ENCODE measurements at places on chromosomes 1 and 21.

- no peak overlapping the region for H3K4me3 ChIP-seq
- DNase-seq, result no peak
- no peak overlapping the region for H3K27ac ChIP-seq
- H3K4me1 ChIP-seq, result no peaks in the 10 kb centered on the region
Measured at GRCh38 chr21:15121655-15122120, 56.9 kb upstream of the NRIP1 start.

- peaks cover 9% of the 10 kb centered on the region for H3K36me3 ChIP-seq
- no peak overlapping the region for H3K4me3 ChIP-seq
- peaks cover 5% of the 10 kb centered on the region for H3K4me1 ChIP-seq
- H3K27ac ChIP-seq, result no peak overlapping the region
- DNase-seq, result no peak
Measured at GRCh38 chr1:19096036-19096833, 113.8 kb downstream of the UBR4 start.

- H3K4me1 ChIP-seq, result peaks cover 11% of the 10 kb centered on the region
- peaks cover 47% of the 10 kb centered on the region for H3K27me3 ChIP-seq
- DNase-seq, result no peak
- H3K36me3 ChIP-seq, result peaks cover 2% of the 10 kb centered on the region
- no peak overlapping the region for H3K27ac ChIP-seq
Measured at GRCh38 chr1:204990059-204990664, 52.9 kb upstream of the CNTN2 start.

GRCh38 chr1:70358921-70359564, 4.5 kb upstream of the ANKRD13C start:
- peaks cover 21% of the 10 kb centered on the region for H3K4me1 ChIP-seq
- no peak overlapping the region for H3K4me3 ChIP-seq
- DNase-seq, result no peak
- H3K36me3 ChIP-seq, result peaks cover 3% of the 10 kb centered on the region
- no peaks in the 10 kb centered on the region for H3K27me3 ChIP-seq

GRCh38 chr1:182676274-182676673, 8.1 kb downstream of the RGS8 start:
- H3K36me3 ChIP-seq, result peaks cover 8% of the 10 kb centered on the region
- no peak for DNase-seq
- peaks cover 13% of the 10 kb centered on the region for H3K4me1 ChIP-seq
- H3K4me3 ChIP-seq, result no peak overlapping the region
- peaks cover 31% of the 10 kb centered on the region for H3K27me3 ChIP-seq
- no peak overlapping the region for H3K27ac ChIP-seq

GRCh38 chr1:32239337-32239736, 7.7 kb upstream of the FAM167B start:
- H3K4me1 ChIP-seq, result peaks cover 16% of the 10 kb centered on the region
- H3K27ac ChIP-seq, result no peak overlapping the region
- peak overlapping the region; percentile 91 for H3K4me3 ChIP-seq
- H3K36me3 ChIP-seq, result no peaks in the 10 kb centered on the region

GRCh38 chr1:181557313-181557712, 74.0 kb downstream of the CACNA1E start:
- peaks cover 14% of the 10 kb centered on the region for H3K27me3 ChIP-seq
- no peak for DNase-seq
- no peaks in the 10 kb centered on the region for H3K4me1 ChIP-seq
- H3K4me3 ChIP-seq, result no peak overlapping the region
- no peak overlapping the region for H3K27ac ChIP-seq
- H3K36me3 ChIP-seq, result no peaks in the 10 kb centered on the region

DNA sequence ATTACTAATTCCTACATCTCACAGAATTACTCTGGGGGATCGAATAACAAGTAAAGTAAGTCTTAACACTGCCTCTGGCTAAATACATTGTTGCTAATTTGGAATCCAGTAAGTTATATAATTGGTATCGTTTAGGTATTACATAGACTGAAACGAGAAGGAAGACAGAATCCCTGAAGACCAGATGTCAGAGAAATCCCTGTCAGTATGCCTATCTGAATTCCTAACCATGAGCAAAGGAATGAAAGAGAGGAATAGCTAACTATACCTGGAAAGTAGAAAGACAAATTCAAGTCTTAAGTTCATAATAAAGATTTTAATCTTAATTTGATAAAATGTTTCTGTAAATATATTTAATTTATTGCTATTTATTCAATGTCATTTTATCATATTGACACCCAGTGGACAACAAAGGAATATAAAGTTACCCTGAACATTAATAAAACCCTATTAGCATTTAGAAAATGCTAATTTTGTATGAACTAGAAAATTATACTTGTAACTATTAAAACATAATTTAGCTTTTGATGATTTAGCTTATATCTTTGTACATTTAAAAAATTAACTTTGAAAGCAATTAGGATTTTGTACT, 11.4 kb downstream of the DEPDC1 start:
- no peak overlapping the region for H3K27ac ChIP-seq
- no peak overlapping the region for H3K4me3 ChIP-seq
- H3K36me3 ChIP-seq, result no peaks in the 10 kb centered on the region
- DNase-seq, result no peak
- H3K4me1 ChIP-seq, result no peaks in the 10 kb centered on the region
- no peaks in the 10 kb centered on the region for H3K27me3 ChIP-seq

GRCh38 chr1:90823686-90824085, 106.6 kb upstream of the BARHL2 start:
- H3K27ac ChIP-seq, result no peak overlapping the region
- H3K27me3 ChIP-seq, result peaks cover 58% of the 10 kb centered on the region
- H3K36me3 ChIP-seq, result peaks cover 5% of the 10 kb centered on the region
- DNase-seq, result no peak
- no peaks in the 10 kb centered on the region for H3K4me1 ChIP-seq
- no peak overlapping the region for H3K4me3 ChIP-seq

GRCh38 chr1:92968138-92969032, 7.1 kb upstream of the DIPK1A start:
- H3K27me3 ChIP-seq, result no peaks in the 10 kb centered on the region
- DNase-seq, result no peak

DNA sequence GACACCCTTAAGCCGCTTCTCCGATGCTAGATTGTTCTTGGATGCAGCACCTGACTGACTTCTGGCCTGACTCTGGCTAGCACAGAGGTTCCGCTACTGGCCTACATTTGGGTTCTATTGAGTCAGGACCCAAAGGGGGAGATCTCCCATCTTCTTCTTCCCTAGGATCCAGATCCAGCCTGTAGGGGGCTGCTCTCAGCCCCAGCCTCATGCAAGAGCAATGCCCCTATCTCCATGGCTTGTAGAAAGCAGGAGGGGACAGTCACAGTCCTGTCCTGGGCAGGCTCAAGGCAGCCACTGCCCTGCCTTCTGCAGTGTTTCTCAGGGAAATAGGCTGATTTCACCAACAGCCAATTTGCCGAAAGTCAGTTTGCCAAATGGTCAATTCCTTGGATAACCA, 6.3 kb upstream of the ADAR start:
- H3K4me3 ChIP-seq, result no peak overlapping the region
- no peak for DNase-seq
- H3K27me3 ChIP-seq, result no peaks in the 10 kb centered on the region
- H3K4me1 ChIP-seq, result peaks cover 35% of the 10 kb centered on the region
- peaks cover 4% of the 10 kb centered on the region for H3K36me3 ChIP-seq
- H3K27ac ChIP-seq, result peak overlapping the region; percentile 14

DNA sequence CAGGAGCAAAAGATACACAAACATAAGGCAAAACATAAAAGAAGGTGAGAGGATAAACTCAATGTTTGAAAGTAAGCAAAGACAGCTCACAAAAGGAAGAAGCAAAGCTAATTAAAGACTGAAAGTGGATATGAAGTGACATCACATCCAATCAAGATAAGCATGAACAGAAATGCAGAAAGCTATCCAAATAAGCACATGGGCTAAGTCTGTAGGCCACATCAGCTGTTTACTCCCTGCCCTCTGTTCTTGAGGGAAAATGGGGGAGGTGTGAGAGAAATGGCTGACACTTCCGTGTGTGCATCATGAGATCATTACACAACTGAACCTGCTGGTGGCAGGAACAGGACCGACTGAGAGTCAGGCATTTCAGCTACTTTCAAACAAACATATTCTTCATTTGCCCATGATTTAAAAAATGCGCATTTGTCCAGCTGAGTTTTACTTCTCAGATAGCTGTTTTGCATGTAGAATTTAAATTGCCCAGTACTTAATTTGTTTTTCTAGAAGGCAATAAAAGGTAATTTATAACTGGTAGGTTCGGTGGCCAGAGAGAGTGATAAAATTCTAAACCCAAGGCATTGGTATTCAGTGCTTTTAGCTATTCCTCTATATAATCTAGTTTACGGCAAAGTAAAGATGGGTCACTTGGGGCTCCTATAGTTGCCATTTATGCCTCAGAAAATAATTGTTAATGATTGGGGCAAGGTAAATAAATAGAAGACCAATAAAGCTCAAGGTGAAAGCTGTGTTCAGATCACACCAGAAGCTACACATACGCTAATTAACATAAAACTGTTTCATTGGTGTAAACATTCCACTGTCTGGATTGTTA, 27.2 kb upstream of the MAN1A2 start:
- H3K4me3 ChIP-seq, result no peak overlapping the region
- peaks cover 2% of the 10 kb centered on the region for H3K36me3 ChIP-seq
- no peaks in the 10 kb centered on the region for H3K27me3 ChIP-seq
- peaks cover 9% of the 10 kb centered on the region for H3K4me1 ChIP-seq
- H3K27ac ChIP-seq, result no peak overlapping the region

- H3K4me3 ChIP-seq, result no peak overlapping the region
- no peaks in the 10 kb centered on the region for H3K4me1 ChIP-seq
- no peak overlapping the region for H3K27ac ChIP-seq
- H3K27me3 ChIP-seq, result peaks cover 22% of the 10 kb centered on the region
Measured at GRCh38 chr1:70458131-70458530, 47.1 kb downstream of the CTH start.

DNA sequence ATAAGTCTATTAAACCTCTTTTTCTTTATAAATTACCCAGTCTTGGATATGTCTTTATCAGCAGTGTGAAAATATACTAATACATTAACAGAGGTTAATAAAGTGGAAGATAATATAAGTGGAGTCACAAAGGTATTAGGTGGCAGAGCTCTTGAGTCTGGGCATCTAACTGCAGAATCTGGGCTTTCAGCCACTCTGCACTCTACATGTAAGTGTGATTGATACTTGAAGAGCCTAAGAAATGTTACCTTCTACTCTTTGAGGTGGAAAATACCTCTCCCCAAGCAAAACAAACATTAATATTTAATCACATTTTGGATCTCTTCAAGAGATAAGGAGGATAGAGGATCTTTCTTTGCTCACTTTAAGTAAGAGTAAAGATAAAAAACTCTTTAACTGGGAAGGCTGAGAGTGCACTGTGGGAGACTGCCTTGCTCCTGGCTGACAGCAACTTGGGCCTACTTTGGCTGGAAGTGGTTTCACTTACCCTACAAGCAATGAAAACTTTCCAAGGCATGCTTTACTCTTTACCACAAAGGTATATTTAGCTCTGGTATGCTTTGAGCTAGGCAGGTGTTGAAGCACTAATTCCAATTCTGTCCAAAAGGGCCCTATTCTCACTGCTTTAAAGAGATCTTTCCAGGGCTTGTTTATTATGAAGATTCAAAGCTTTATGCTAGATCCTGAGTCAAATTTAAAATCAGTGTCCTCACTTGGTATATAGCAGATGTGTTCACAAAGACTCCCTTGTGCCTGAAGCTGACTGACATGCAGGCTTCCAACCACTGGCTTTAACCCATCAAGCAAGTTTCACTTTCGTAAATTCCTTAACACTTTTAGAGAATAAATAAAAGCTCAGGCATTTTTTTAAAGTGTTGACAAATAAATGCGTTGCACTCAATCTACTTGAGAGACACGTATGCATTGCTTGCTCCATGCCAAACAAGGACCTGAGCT, 245.3 kb upstream of the ZP4 start:
- H3K4me1 ChIP-seq, result no peaks in the 10 kb centered on the region
- DNase-seq, result no peak
- no peak overlapping the region for H3K27ac ChIP-seq
- H3K27me3 ChIP-seq, result no peaks in the 10 kb centered on the region
- H3K4me3 ChIP-seq, result no peak overlapping the region

DNA sequence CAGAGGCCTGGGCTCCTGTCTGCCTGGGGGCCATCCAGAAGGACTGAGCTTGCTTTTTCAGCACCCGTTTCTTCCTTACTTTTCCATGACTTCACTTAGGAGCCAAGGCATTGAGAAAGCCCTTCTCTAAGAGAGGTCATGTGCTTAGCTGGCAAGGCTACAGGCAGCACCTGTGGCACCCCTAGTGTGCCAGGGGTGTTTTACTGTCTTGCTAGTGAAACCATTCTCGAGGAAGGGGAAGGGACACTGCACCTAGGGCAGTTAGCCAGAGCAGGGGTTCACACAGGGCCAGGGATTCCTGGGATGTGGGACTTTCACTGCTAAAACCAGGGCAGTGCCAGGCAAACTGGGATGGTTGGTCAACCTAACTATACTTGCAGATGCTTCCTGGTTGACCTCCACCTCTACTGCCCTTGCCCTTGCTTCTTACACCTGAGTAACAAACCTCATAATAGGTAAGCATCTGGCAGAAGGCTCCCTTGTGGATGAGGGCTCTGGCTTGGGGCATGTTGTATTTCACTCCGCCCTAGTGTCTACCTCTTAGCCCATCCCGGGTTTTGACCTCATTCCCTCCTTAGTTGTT, 69.2 kb downstream of the NOS1AP start:
- H3K4me3 ChIP-seq, result no peak overlapping the region
- peaks cover 62% of the 10 kb centered on the region for H3K27me3 ChIP-seq
- H3K4me1 ChIP-seq, result peaks cover 5% of the 10 kb centered on the region
- no peak overlapping the region for H3K27ac ChIP-seq
- no peak for DNase-seq

- H3K36me3 ChIP-seq, result peaks cover 8% of the 10 kb centered on the region
- DNase-seq, result no peak
- peaks cover 73% of the 10 kb centered on the region for H3K27me3 ChIP-seq
- no peak overlapping the region for H3K4me3 ChIP-seq
Measured at GRCh38 chr1:166972193-166972592, 3.1 kb downstream of the ILDR2 start.

DNA sequence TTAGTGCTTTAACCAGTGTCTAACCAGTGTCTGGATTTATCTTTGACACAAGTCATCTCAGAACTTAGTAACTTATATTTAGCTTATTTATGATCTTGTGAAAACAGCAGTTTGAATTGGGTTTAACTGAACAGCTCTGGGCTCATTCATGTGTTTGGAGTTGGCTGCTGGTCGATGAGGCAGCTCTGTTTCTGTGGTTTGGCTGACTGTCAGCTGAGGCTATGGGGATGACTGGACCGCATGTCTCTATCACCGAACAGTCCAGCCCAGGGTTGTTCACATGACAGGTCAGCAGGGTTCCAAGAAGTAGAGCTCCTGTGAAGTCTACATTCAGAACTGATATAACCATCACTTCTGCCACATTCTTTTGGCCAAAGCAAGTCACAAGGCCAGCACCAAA, 29.1 kb upstream of the C21orf91 start:
- no peaks in the 10 kb centered on the region for H3K36me3 ChIP-seq
- no peak overlapping the region for H3K27ac ChIP-seq
- peaks cover 4% of the 10 kb centered on the region for H3K27me3 ChIP-seq
- H3K4me3 ChIP-seq, result no peak overlapping the region
- no peak for DNase-seq

- H3K36me3 ChIP-seq, result peaks cover 3% of the 10 kb centered on the region
- peaks cover 14% of the 10 kb centered on the region for H3K27me3 ChIP-seq
- peaks cover 16% of the 10 kb centered on the region for H3K4me1 ChIP-seq
- DNase-seq, result no peak
- no peak overlapping the region for H3K27ac ChIP-seq
- H3K4me3 ChIP-seq, result no peak overlapping the region
Measured at GRCh38 chr1:24108334-24109165, 3.4 kb downstream of the MYOM3 start.

GRCh38 chr1:164586591-164586990, 27.6 kb downstream of the PBX1 start:
- peaks cover 6% of the 10 kb centered on the region for H3K27me3 ChIP-seq
- no peak overlapping the region for H3K27ac ChIP-seq
- H3K4me3 ChIP-seq, result no peak overlapping the region
- no peaks in the 10 kb centered on the region for H3K36me3 ChIP-seq
- DNase-seq, result no peak

GRCh38 chr1:168441745-168442144, 102.1 kb downstream of the XCL2 start:
- DNase-seq, result no peak
- no peaks in the 10 kb centered on the region for H3K27me3 ChIP-seq
- no peak overlapping the region for H3K4me3 ChIP-seq
- peaks cover 49% of the 10 kb centered on the region for H3K4me1 ChIP-seq
- peak overlapping the region; percentile 32 for H3K27ac ChIP-seq
